ENCODE measurements at places on chromosomes 3 and 15.
A peak's percentile ranks its signal among the peaks of the same experiment; 100 is the strongest.

GRCh38 chr3:45105855-45106671, 40.1 kb downstream of the CDCP1 start:
- no peak for DNase-seq

DNA sequence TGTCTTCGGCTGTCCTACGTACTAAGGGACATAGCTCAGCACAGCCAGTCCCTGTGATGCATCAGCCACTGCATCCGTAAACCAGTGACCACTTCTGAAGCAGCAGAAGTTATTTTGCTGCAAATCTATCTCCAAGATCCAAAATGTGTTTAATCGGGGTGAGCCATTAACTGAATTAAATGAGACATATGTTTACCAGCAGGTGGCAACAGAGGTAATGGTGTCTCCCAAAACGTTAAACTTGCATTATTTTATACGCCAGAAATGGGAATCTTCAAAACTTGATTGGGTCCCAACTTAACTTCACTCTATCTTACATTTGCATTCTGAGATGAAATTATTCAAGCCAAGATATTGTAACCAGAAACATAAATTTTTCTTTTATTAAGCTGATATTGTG, 75.3 kb upstream of the BOC start:
- DNase-seq = no peak

- DNase-seq = no peak
These were observed 24.3 kb downstream of the TBC1D21 start for GRCh38 chr15:73897441-73898261.

GRCh38 chr3:77536038-77536775, 496.3 kb downstream of the ROBO2 start:
- no peak for DNase-seq

DNA sequence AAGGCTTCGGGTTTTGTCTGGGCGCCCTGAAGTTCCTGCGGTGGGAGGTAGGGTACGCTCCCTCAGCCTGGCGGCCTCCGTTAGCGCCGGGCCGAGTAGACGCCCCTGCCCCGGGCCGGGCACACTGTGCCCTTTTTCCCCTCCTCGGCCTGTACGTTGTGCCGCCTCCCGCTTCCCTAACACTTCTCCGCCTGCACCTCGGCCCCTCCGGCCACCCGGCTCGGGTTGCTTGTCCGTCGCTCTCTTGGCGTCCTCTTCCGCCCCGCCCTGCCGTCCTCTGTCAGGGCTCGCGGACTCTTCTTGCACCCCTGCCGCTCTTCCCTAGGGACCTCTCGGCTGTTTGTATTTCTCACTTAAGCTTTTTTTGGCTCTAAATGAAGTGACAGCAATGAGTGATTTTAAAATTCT, 384 bp downstream of the KNL1 start:
- DNase-seq = no peak

GRCh38 chr3:42473083-42473932, 29.1 kb upstream of the VIPR1 start:
- DNase-seq = no peak

GRCh38 chr3:100815583-100815982, 106.3 kb downstream of the TFG start:
- DNase-seq = no peak

DNA sequence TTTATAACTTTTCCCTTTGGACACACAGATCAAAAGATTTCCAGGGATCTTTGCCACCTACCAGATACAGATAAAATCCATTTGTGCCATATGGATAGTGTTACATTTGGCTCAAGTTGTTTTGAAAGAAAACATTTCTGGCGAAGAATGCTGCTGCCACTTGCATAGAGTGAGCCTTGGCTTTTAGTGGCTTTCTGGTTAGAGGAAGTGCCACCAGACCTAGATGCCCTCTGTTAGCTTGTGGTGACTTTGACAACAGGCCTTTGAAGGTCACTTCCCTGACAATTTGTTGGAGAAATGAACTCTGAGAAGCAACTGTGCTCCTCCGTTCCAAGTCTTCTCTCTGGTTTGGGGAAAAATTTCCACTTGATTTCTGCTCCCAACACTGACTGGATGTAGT, 158.0 kb downstream of the CHST2 start:
- DNase-seq = no peak

GRCh38 chr3:160667452-160667851, 9.5 kb upstream of the ARL14 start:
- no peak for DNase-seq

GRCh38 chr15:39188930-39189329, 391.9 kb upstream of the THBS1 start:
- DNase-seq = no peak

- no peak for DNase-seq
These were observed 55.2 kb upstream of the SSR3 start for GRCh38 chr3:156610154-156610553.

- DNase-seq = no peak
These were observed 74.8 kb downstream of the RPL39L start for GRCh38 chr3:187064210-187065115.

DNA sequence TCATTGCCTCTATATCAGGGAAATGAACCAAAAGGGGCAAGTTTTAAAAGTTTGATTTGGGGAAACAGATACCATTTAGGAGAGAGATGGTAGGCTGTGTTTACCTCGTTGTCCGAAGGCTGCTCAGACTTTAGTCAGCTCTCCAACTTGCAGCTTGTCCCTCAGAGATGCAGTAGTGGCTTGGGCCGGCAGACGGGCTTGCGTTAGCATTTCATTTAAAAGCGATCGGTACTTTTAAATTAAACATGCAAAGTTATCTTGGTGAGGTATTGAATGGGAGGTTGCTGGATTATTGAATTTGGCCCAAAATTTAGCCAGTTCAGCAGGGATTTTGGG, 26.2 kb downstream of the EEFSEC start:
- DNase-seq = no peak

DNA sequence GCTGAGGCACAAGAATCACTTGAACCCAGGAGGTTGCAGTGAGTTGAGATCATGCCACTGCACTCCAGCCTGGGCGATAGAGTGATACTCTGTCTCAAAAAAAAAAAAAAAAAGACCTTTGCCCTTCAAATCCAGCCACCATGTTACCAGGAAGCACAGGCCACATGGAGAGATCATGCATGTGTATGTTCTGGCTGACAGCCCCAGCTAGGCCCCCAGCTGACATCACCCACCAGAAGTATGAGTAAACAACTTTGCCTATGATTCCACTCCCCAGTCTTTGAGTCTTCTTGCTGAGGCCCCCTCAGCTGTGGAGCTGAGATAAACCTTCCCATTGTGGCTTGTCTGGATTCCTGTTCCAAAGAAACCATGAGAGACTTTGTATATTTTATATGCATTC, 3.3 kb upstream of the ARIH2 start:
- DNase-seq = no peak

GRCh38 chr3:174232658-174233429, 626.3 kb upstream of the NAALADL2 start:
- DNase-seq = no peak

DNA sequence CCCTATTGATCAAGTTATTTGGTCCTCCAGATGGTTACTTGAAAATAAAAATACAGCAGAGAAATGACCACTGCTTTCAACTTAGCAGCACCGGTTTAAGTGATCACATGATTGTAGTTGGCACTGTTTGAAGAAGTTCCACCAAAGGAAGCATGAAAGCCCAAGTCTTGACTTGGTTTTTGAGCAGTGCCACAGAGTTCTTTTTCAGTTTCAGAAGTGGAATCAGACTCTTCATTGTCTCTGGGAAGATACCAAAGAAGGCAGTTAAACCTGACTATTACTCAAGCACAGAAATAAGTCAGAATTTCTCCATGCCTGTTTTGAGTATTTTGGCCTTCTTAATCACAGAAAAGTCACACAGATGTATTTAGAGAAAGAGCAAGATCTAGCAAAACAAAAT, 66.7 kb downstream of the BBX start:
- no peak for DNase-seq

- DNase-seq = no peak
These were observed 317.6 kb downstream of the MAGI1 start for GRCh38 chr3:65720989-65721737.

- no peak for DNase-seq
These were observed 234.5 kb downstream of the UACA start for GRCh38 chr15:70528816-70529215.

DNA sequence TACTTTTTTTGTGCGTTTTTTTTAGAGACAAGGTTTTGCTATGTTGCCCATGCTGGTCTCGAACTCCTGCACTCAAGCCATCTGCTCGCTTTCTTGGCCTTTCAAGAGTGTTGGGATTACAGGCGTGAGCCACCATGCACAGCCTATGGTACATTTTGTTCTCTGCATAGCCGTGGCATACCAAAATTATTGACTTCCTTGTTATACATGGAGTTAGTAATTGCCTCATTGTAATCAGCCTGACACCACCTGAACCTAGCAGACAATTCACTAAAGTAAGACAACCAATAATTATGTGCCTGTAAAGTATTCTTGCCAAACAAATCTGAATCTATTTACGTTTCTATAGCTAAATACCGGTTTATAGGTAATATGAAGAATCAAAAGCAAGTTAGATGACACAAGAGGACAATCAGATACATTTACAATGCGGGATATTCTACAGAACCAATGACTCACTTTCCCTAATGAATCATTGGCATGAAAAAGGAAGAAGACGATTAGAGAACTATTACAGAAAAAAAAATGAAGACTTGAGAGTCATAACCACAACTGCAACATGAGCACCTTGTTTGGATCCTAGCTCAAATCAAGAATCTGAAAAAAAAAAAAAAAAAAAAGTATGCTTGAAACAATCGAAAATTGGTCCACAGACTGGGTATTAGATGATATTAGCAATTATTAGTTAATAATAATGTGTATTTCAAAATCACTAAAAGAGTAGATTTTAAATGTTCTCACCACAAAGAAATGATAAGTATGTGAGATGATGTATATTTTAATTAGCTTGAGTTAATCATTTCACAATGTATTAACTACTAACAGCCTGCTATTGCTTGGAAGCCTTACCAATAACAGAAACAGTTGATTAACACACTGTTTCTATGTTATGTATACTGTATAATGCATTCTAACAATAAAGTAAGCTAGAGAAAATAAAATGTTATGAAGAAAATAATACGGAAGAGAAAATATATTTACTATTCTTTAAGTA, 7.1 kb downstream of the GUCA1C start:
- DNase-seq = no peak

GRCh38 chr3:157837336-157837735, 268.9 kb downstream of the SHOX2 start:
- no peak for DNase-seq

GRCh38 chr15:74208901-74209559, 6.4 kb upstream of the STRA6 start:
- no peak for DNase-seq

- no peak for DNase-seq
These were observed 137.3 kb downstream of the CACNA2D3 start for GRCh38 chr3:54259636-54260035.

DNA sequence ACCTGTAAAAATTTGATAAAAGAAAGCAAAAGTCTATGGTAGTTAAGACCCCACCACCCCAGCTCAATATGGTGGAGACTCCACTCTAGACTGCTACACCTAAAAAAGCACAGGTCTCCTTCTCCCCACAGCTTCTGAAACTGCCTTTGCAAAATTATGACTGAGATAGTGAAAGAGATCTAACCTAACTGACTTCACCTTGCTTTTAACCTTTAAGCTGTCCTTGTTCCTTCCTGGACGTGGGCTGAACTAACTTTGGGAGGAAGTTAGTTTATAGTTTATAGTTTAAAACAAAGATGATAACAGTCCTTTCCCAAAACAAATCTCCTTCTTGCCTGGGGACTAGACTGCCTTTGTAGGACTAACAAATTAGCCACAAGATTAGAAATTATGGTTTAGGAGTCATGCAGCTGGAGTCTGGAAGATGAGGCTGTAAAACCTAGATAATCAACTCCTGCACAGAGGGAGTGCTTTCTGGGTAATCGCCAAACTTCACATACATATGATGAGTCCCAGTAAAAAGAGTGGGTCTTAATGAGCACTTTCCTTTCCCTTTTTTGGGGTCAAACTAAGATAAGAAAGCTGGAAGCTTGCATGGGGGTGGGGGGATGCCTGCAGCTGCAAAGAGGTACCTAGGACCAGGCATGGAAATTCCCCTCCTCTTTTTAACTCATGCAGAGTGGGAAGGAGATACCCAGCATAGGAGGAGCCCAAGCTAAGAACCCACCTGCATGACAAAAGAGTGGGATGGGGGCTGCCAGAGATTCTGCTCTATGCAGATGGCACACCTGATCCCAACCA, 17.5 kb downstream of the CCR8 start:
- DNase-seq = no peak

- DNase-seq = no peak
These were observed 105.4 kb downstream of the CNTN4 start for GRCh38 chr3:2204054-2204453.

DNA sequence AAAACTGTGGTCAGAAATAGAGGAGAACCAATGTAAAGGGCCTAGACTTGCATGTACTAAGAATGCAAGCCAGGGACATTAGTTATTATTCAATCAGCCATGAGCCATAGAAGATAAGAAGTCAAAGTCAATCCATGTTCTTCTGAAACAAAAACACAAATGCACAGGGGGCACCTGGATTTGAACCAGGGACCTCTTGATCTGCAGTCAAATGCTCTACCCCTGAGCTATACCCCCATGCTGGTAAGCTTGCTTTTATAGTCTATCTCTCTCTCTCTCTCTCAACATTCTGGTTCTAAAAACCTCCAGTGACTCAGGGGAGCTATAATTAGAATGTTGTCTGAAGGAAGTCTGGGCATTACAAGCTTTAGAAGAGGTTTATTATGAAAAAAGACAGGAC, 85.6 kb upstream of the ACP3 start:
- DNase-seq = no peak

DNA sequence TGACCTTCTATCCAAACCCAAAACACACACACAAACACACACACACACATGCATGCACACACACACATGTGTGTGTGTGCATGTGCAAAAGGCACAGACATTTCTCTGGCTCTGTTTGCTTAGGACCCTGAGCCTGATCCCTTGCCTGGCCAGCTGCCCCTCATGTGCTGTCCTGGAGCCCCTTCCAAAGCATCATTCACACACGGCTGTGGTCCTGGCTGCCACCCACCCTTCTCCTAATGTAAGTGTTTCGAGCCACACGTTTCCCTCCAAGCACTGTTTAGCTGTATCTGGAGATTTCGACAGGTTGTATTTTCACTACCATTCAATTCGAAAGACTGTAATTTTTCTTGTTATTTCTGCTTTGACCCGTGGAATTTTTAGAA, 45.8 kb upstream of the KLF13 start:
- no peak for DNase-seq

DNA sequence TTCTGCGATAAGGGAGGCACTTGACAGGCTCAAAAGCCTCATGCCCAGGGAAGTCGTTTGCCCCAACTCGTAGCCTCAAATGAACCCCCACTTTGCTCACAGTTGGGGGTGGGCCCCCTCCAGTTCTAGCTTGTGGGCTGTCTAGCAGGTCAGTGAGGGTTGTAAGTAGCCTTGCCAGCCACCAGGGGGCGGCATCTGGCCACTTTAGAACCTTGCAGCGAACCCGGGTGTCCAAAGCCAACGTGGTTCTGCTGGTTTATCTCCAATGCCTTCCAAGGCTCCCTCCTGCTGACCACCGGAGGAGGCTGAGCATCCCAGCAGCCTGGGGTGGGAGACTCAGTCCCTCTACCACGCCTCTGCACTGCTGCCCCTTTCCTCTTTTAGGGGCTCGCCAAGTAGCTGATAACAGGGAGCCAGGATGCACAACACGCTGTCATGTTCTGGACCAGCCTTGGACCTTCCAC, 9.2 kb upstream of the RBSN start:
- DNase-seq = peak; percentile 40

Measured in activated naive CD4-positive, alpha-beta T cell (primary cell).